ENCODE measurements at places on chromosomes 13 and 19.

- peak; percentile 56 for DNase-seq
Observed at GRCh38 chr19:6501740-6502648, at the start of gene TUBB4A. Gene TUBB4A (minus strand): TSS chr19:6502309. CDS start chr19:6502212, 97 bp downstream.

GRCh38 chr13:33257841-33258807 is 27.4 kb downstream of the STARD13 start:
- DNase-seq = no peak

- DNase-seq = peak; percentile 40
Observed at GRCh38 chr13:46893221-46893740, 3.6 kb downstream of the HTR2A start.

GRCh38 chr19:51292971-51293370 is 18.5 kb upstream of the IGLON5 start:
- DNase-seq = peak; percentile 61

DNA sequence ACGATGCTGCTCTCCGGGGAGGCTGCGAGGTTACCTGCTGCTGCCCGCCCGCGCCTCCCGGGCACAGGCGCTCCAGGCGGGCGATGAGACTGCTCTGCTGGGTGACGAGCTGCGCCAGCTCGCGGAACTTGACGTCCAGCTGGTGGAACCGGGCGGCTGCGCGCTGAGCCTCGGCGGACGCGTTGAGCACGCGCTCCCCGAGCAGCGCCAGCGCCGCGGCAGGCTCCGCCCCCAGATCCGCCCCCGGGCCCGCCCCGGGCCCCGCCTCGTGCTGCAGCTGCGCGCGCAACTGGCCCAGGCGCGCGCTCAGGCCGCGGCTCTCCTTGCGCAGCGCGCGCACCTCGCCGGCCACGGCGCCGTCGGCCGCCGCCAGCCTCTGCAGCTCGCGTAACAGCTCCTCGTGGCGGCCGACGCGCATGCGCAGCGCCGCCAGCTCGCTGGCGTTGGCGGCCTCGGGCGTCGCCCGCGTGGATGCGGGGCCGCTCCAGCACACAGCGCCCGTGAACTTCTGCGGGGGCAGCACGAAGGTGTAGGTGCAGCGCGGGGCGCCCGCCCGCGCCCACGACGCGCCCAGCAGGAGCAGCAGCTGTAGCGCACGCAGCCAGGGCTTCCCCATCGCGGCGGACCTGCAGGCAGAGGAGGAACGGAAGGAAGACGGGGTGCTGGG is 6.4 kb downstream of the ANGPTL6 start:
- peak; percentile 96 for DNase-seq

GRCh38 chr19:42323852-42324654 is 1.4 kb upstream of the MEGF8 start:
- peak; percentile 62 for DNase-seq

DNA sequence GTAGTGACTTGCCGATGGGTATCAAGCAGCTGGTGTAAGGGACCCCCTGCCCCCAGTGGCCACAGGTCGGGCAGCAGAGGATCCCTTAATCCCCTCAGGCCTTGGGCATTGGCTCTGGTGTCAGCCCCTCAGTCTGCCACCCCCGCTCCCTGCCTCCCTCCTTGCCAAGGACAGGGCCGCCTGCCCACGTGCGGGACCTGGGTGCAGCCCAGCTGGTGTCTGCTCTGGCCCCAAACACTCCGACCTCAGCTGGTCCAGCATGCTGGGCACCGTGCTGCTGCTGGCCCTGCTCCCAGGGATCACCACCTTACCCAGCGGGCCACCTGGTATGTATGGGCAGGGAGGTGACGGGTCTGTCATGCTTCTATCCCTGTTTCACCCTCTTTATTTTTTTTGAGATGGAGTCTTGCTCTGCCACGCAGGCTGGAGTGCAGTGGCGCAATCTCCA is at the start of gene TGFBR3L:
TGFBR3L (plus strand) TSS at position 233 of the 448 bp plus-strand sequence.
- DNase-seq = no peak

- no peak for DNase-seq
Observed at GRCh38 chr13:51331354-51331861, 8.1 kb upstream of the SERPINE3 start.

DNA sequence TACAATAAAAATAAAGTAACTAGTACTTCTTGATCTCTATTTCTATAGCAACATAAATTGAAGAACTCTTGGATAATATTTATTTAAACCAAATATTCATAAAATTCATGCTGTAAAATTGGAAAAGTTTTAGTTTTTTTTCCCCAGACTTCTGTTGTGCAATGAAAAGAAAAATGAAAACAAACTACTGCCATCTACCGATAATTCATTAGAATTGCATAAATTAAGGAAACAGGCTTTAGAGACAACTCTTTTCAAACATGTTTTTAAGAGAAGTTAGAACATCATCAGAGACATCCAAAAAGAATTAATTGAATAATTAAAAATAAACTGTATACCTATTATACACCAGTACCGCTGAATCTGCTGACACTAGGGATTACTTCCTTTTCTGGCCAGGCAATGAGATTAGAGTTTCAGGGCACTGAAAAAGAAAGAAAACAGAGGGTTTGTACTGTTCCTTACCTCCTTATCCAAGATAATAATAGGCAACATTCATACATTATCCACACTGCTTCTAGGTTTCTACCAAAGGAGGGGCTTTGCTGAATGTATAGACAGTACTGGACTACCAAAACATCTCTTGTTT is 4.9 kb downstream of the CCDC122 start:
- DNase-seq = no peak

- no peak for DNase-seq
Observed at GRCh38 chr13:44414716-44415115, 41.1 kb downstream of the SERP2 start.

GRCh38 chr13:51590971-51591627 is 6.8 kb downstream of the WDFY2 start:
- DNase-seq = no peak

GRCh38 chr13:46373623-46374022 is 13.4 kb downstream of the RUBCNL start:
- no peak for DNase-seq

- no peak for DNase-seq
Observed at GRCh38 chr13:22883262-22883840, 297.4 kb upstream of the SGCG start.

- no peak for DNase-seq
Observed at GRCh38 chr13:48775804-48776203, 122.1 kb downstream of the CYSLTR2 start.

DNA sequence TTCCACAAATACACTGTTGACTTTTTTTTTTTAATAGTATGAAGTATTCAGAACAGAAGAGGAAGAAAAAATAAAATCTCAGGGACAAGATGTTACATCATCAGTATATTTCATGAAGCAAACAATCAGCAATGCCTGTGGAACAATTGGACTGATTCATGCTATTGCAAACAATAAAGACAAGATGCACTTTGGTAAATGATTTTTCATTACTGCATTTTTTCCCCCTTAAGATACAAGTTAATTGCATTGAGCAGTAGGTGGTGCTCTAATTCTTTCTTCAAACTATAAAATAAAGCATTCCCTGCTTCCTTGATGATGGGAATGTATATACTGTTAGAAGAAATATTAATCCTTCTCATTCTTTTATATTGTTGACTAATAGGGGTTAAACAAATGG is 17.1 kb downstream of the UCHL3 start:
- no peak for DNase-seq

- no peak for DNase-seq
Observed at GRCh38 chr13:26663791-26664190, 96.8 kb downstream of the GPR12 start.

DNA sequence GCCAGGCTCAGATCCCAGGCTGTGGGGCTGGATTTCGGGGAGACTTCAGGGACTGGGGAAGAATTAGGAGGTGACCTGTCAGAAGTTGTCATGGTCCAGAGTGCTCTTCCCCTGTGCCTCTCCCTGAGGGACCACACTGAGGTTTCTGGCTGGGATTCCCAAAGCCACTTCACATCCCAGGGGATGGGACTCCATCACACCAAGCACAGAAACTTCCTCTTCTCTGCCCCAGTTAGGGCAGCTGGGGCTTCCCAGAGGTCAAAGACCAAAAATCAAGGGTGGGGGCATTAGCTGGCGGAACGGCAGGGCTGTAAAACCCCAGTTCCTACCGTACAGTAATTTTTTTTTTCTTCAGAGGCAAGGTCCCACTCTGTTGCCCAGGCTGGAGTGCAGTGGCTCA is 7.4 kb downstream of the FCER2 start:
- no peak for DNase-seq

DNA sequence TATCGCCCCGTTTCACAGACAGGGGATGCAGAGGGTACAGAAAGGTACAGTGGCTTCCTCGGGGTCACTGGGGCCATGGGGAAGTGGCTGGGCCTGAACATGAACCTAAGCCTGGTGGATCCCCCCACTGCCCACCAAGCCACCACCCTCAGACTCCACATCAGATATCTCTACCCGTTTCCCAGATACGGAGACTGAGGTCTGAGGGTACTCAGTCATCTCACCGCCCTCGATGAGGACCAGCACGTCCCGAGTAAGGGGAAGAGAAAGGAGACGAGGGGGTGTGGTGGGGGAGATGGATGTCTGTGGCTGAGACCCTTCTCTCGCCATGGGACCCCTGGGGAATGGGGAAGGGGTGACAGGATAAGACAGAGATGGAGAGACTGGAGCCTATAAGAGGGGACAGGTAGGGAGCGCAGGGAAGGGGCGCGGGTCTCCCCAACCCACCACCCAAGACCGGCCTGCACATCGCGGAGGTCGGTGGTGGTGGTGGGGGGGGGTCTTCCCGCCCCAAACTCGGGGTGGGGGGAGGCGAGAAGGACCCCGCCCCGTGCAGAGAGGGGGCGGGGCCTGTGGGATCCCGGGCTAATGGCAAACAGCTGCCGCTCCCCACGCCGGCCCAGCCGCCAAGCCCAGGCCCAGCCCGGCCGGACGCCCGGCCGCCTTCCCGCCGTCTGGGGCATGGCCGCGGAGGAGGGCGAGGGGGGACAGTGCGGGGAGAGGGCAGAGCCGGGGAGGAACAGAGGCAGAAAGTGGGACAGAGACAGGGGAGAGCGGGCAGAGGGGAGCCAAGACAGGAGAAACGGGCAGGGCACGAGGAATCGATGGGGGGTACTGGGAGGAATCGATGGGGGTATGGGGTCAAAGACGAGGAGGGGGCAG is 698 bp downstream of the KANK2 start:
- DNase-seq = peak; percentile 57

- no peak for DNase-seq
Observed at GRCh38 chr13:79548902-79549301, 67.9 kb downstream of the NDFIP2 start.

DNA sequence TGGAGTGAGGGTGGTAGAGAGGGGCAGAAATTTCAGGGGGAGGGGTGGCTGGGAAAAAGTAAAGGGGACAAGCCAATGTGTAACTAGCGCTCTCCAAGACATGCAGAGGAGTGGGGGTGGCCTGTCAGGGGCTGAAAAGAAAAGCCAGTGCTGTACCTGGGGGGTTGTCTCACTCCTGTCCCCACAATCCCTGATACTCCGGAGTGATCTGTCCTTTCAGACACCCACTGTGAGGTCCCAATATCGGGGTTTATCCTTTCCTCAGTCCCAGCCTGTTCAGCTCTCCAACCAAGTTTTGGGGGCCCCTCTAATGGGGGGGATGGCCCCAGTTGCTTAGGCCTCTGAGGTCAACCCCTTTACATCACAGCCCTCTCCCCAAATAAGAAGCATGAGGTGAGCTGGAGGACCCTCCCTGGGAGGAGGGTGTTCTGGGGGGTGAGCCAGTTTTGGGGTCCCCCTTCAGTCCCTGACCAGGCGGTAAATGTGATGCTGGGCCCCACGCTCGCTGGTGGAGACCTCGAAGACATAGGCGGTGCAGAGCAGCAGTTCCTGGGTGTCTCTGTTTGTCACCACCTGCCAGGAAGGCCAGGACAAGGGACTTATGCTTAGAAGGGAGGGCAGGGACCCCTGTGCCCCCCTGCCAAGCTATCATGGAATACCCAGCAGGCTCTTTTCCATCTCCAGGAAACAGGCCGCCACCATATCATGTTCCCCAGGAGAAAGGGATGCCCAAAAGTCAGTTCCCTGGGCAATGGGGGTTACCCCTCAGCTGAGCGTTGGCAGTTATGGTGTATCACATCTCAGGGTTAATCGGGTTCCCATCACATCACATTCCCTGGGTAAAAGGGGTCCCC is 5.9 kb downstream of the CD37 start:
- DNase-seq = no peak

DNA sequence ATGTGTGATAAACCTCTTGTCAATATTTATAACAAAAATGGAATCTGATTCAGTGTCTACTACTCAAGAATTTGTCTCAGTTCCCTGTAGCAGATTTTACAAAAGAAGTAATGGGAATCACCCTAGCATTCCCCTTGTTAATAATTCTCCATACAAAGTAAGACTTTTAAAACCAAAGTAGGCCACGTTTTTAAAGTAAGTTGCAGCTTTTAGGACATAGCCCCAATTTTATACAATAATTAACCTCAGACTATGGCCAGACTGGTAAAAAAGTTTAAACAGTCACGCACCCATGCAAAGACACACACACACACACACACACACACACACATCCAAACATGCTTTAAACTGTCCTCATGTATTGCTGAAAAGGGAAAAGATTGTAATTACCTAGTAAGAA is 589.9 kb downstream of the PCDH9 start:
- DNase-seq = no peak

- DNase-seq = no peak
Observed at GRCh38 chr13:40408602-40409001, 257.8 kb downstream of the FOXO1 start.

DNA sequence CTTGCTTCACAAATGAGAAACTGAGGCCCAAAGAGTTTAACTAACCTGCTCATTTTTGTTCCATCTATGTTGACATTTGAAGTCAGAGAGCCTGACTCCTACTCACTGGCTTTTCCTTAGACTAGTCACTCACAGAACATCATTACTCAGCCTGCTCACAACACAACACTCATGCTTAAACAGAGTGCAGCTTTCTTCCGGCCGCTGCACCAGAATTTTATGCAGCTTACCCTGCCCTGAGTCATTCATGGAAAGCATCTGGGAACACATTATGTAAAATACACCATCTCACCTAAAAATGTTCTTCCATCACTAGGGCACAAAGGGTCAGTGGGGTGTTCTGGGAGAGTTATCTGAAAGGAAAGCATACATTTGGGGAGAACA is 303.4 kb downstream of the SPRY2 start:
- no peak for DNase-seq

GRCh38 chr13:31208559-31209122 is 8.9 kb downstream of the B3GLCT start:
- DNase-seq = no peak

DNA sequence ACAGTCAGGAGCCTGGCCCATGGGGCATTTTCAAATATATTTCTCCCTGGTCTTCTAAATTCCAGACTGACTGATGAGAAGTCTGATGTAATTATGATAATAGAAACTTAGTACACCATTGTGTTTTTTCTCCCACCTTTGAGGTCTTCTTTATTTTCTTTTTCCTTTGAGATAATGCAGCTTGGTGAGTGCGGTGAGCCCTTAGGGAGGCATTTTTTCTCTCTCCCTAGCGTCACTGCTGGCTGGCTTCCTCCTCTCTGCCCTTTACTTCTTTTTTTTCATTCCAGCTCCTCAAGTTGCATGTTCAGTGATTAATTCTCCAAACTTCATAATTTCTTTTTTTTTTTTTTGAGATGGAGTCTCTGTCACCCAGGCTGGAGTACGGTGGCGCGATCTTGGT is 12.8 kb upstream of the CDC42EP5 start:
- no peak for DNase-seq

Measured in neural progenitor cell (in vitro differentiated cells).